ENCODE measurements at places on chromosomes 3 and 15. TPM values are rescaled to one million over a fixed set of nuclear protein-coding genes. Genes with fewer than 3 reads are reported as not detected.

PRTG gene
- 4.9 TPM for total RNA-seq

FAN1 gene
- total RNA-seq: 21.6 TPM

C3orf33 gene
- total RNA-seq: 10.1 TPM

MAP6D1 gene
- 5.2 TPM for total RNA-seq

CKMT1B gene
- 6.9 TPM for total RNA-seq

SLITRK3 gene
- total RNA-seq: 10.3 TPM

DET1 gene
- 7.9 TPM for total RNA-seq

SLC6A11 gene
- 35.2 TPM for total RNA-seq

FHIT gene
- 2.0 TPM for total RNA-seq

TTLL13 gene
- total RNA-seq: under 0.01 TPM

LTF gene
- total RNA-seq: 3.0 TPM

SLC30A4 gene
- 22.9 TPM for total RNA-seq

PPP1R14D gene
- not detected for total RNA-seq

CHST14 gene
- total RNA-seq: 2.0 TPM

TGM4 gene
- total RNA-seq: not detected

IL16 gene
- 1.2 TPM for total RNA-seq

TEX55 gene
- not detected for total RNA-seq

A4GNT gene
- total RNA-seq: not detected

IL12A gene
- 0.74 TPM for total RNA-seq

GOLGA8T gene
- total RNA-seq: 0.49 TPM

LRRC31 gene
- total RNA-seq: not detected

P2RY13 gene
- 1.5 TPM for total RNA-seq

SPINT1 gene
- total RNA-seq: 1.5 TPM

TUSC2 gene
- total RNA-seq: 16.5 TPM

PDHB gene
- 48.4 TPM for total RNA-seq

NTRK3 gene
- total RNA-seq: 50.9 TPM

MEGF11 gene
- 5.2 TPM for total RNA-seq

Data from temporal lobe (tissue), 4 donors.